ENCODE measurements at places on chromosomes 2 and 18. TPM values are rescaled to one million over a fixed set of nuclear protein-coding genes. Genes with fewer than 3 reads are reported as not detected.

GRCh38 chr2:54099829-54100585 is 15.4 kb upstream of the ACYP2 start:
- no peak for DNase-seq

DNA sequence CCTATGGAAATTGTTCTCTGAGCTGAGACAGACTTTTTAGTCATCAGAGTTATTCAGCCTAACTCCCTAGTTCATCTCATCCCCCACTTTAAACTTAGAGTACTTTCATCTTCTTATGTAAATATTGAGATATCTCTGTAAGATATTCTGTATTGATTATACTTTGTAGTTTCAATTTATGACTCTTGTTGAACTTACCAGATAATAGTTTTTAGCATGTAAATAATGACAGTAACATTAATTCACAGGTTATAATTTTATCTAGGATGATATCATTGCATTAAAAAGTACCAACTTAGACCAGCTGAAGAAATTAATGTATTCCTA is 14.8 kb upstream of the EIF2AK2 start:
- DNase-seq, result no peak

Gene FBXO15
- 9.3 TPM for total RNA-seq

DNA sequence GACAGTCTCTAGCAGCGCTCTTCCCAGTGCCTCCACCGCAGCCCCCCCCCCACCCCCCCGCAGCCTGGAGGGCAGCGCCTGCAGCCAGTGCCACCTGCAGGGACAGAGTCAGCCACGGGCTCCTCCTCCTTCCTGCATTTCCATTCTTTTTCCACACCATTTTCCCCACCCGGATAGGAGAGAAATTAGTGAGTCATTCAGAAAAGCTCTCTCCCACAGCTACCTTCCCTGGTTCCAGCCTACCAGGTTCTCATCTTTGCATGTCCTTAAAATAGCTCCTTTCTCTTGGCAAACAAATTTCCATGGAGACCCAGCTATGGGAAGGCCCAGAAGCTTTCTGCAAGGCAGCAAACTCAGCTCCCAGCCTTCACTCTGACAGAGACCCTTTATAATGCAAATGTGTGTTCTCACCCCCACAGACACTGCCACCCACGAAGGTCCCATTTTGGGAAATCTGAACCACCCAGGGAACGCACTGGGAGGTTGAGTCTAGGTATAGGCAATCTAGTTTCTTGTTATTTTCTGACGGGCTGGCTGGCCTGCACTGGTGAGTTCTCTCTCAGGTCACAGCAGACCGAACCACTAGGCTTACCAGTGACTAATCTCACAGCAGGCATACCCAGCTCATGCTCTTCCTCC is 41.8 kb upstream of the ATG16L1 start:
- DNase-seq, result peak; percentile 41

GRCh38 chr18:58819051-58819450 is 45.6 kb upstream of the ZNF532 start:
- no peak for DNase-seq
